Chondrocyte (in vitro differentiated cells): ENCODE measurements at places on chromosomes 5 and 9. TPM values are rescaled to one million over a fixed set of nuclear protein-coding genes. Genes with fewer than 3 reads are reported as not detected.

DNA sequence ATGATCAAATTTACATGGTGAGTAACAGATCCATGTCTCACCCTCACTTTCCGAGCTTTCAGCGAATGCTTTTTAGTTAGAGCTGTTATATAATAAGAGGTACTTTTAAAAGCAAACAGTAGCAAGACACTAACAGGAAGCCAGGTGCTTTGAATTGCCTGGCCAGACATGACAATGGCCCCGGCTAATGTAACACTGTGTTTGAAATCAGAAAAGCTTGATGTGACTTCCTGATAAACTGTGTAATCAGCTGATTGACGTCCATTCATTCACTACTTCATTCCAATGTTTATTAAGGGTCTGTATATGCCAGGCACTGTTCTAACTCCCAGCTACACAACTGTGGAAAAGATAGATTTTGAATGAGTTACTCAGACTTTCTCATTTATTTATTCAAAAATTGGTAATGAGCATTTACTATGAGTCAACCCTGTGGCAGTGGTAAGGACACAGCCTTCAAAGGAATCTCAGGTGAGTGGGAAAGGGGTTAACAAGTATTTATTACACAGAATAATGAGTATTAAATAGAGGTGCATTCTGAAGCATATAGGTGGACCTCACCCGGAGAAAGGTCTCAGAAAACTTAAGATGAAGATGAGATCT is 26.6 kb downstream of the DPYSL3 start:
- DNase-seq = no peak

DNA sequence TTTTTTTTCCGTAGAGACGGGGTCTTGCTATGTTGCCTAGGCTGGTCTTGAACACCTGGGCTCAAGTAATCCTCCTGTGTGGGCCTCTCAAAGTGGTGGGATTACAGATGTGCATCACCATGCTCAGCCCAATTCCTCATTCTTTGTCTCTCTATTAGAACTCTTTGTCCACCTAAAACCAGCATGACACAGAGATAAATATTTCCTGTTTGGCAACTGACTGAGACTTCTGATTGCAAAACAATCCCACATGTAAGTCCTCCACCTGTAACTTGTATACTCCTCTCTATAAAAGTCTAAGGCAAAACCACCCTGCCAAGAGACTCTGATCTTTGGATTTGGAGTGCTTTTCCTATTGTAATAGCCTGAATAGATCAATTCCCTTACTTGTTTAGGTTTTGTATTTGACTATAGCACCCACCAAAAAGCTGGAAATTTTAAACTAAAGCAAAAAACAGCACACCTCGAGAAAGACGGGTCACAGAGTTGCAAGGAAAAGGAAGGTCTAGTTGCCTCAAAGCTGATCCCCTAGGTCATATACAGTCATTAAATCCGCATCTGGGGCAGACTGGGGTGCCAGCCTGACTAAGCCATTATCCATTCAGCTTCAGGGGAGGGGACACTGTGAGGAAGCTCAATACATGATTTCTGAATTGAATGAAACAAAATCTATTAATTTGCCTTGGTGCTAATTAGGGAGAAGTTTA is 13.5 kb upstream of the KIF27 start:
- no peak for DNase-seq

DNA sequence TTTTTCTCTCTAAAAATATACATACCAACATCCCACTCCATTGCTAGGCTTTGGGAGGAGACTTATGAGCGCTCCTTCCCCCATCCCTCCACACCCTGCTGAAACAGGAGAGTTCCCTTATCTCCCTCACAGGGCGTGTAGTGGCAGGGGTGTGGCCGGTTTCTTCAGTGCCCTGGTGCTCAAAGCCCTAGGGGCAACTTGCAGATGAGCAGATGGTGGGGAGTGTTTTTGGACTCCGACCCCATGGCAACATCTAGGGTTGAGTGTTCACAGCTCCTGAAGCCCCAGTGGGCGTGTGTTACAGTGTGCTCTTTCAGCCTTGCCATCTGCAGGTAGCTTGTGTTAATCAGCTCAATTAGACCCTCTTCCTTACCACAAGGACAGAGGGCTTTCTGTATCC is 409.5 kb downstream of the MAT2B start:
- DNase-seq = no peak

ENHO gene
- total RNA-seq = 0.97 to 1.6 TPM (median 1.3 TPM) in 3 replicates

- no peak for DNase-seq
Measured at GRCh38 chr5:142145106-142145900, 36.7 kb downstream of the NDFIP1 start.

GRCh38 chr5:36389245-36389644 is 87.5 kb upstream of the RANBP3L start:
- DNase-seq = no peak

GRCh38 chr9:113920872-113921271 is 44.8 kb downstream of the ZNF618 start:
- no peak for DNase-seq

- no peak for DNase-seq
Measured at GRCh38 chr9:34610434-34611206, 1.3 kb downstream of the RPP25L start.

SOX30 gene
- not detected in 3 replicates for total RNA-seq

AP3B1 gene
- total RNA-seq = 60.3 to 74.5 TPM (median 60.4 TPM) in 3 replicates

- no peak for DNase-seq
Measured at GRCh38 chr5:963310-963672, 45.3 kb upstream of the NKD2 start.

DNA sequence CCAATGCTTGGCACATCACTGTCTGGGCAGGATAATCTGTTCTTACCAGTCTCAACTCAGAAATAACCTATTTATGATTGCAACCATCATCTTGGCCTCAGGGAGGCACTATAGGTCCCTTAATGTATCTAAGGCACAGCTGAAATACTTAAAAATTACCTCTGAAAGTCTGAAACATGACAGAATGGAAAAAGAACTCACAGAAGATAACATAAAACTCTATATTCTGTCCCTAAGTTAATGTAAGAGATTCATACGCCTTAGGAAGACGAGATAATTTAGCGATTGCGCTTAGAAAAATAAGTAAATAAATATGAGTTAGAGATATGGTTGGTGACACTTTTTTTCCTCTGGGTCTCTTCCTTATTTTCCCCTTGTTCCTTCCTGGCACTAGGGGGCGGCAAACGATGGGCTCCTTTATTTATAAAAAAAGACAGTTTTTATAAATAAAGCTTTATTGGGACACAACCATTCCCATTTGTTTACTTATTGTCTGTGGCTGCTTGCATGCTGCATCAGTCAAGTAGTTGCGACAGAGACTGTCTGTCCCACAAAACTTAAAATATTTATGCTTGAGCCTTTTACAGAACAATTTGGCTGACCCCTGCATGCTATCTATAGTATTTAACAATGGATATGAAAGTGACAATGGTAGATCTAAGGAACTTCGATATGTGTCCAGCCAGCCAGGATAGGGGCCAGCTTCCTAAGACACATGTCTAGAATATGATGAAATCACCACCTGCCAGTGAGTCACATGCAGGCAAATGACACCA is 79.6 kb downstream of the PDE4D start:
- DNase-seq = no peak

GRCh38 chr9:130368631-130369103 is 76.1 kb upstream of the ASS1 start:
- DNase-seq = no peak

TBC1D2 gene
- 24.3 to 30.8 TPM (median 24.5 TPM) in 3 replicates for total RNA-seq

- DNase-seq = no peak
Measured at GRCh38 chr5:108878756-108879155, 131.1 kb downstream of the FER start.

DNA sequence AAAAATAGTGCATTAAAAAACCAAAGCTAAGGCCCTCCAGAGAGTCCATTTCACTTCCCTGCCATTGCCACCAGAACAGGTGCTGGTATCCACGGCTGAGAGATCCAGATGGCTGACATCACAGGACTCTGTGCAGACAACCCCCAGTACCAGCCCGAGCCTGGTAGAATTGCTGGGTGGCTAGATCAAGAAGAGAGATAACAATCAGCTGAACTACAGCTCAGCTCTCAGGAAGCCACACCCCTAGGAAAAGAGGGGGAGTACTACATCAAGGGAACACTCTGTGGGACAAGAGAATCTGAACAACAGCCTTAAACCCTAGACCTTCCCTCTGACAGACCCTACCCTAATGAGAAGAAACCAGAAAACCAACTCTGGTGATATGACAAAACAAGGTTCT is 73.8 kb upstream of the SLIT3 start:
- DNase-seq = no peak

DNA sequence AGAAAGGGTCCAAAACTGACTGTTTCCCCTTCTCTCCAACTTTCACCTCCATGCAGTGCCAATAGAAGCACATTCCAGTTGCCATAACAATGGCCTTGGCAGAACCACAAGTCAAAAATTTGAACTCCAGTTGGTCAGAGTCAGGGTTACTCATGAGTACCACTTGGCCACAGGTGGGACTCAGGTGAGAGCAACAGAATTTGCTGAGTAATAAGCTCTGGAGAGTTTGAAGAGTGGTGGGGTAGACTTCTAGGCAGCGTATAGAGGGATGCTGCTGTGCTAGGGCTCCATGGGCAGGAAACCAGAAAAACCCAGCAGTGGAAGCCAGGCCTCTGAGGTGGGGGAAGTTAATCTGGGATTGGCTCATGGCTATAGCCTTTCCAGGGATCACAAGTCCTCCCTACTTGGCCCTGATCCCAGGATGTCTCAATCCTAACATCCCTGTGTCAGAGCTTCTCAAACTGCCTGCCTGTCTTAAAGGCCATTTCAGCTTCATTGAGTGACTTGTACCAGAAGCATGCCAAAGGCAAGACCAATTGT is 30.2 kb downstream of the SNX18 start:
- DNase-seq = no peak

SYK gene
- 0.22 to 0.55 TPM in 2 of 3 replicates, not detected in the other for total RNA-seq

BTNL8 gene
- not detected in 3 replicates for total RNA-seq

ZDHHC11B gene
- 0.17 TPM in 1 of 3 replicates, not detected in the others for total RNA-seq

TSLP gene
- 0.20 TPM in 1 of 3 replicates, not detected in the others for total RNA-seq

DNA sequence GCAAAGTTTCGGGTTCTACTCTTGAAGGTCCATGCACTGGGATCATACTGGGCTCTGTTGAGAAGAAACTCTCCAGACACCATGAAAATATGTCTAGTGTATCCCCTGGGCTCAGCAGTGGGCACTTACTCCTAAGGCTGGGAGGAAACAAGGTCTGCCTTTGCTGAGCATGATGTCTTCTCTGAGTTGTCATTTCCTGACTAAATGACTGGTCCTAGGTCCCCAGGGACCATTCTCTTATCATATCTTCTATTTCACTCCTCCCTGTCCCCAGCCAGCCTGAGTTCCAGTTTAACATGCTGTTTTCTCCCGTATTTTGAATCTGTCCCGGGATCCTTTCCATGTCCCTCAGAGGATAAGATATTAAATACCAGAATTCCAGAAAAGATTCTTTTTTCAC is 225.4 kb downstream of the MTRR start:
- no peak for DNase-seq

DNA sequence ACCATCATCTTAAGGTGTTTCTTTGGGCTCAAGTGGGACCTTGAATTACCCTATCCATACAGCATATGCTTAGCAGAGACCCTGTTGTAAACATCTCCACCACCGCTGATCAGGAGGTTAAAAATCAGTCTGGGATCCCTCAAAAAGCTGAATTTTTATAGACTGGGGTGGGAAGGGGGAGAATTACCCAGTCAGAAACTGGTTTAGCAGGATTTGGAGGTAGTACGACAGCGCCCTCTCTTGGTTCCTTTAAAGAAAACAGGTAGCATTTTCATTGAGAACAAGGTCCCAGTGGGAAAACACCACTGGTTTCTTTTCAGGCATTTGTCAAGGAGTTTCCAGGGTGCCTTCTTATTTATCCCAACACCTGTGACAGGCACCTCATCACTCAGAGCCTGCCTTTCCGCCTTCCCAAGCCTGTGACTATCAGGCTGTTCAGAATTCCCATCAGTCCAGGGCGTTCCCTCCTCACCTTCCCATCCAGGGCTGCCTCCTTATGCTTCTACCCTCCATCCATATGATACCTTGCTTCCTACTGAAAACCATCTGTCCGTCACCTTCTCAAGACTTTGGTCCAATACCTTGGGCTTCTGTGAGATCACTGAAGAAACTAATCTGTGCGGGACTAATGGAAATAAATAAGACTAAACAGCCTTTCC is 203.8 kb upstream of the RAI14 start:
- DNase-seq = no peak

COX7C gene
- 294 to 346 TPM (median 300 TPM) in 3 replicates for total RNA-seq

DNA sequence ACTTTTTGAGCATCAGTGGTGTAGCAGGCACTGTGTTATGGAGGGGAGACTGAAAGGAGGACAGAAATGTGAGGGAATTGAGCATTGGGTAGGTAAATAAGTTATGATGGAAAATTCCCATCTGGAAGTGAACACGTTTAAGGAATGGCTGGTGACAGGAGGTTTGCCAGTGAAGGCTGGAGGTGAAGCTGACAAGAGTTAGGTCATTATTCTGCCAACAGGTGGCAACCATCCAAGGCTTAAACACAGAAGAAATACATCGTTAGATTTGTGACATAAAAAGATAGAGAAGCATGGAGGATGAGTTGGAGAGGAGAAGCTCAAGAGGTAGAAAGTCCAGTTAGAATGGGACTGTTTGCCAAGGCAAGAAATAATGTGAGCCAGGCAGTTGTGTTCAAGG is 455.3 kb upstream of the SGCD start:
- no peak for DNase-seq

SLC6A18 gene
- total RNA-seq = not detected in 3 replicates

DNA sequence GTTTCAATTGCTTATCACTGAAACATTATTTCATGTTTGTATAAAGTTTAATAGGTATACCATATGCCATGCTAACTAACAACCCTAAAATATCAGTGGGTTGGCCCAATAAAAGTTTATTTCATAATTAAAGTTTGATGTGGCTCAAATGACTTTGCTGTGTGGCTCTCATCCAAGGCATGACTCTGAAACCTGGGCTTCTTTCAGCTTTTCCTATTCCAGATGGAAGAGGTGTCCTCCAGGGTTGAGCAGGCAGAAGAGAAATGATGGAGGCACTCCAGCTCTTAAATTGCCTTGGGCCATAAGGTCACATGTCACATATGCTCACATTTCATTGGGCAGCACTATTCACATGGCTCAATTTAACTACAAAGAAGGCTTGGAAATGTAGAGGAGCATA is 101.9 kb downstream of the MACIR start:
- DNase-seq = no peak

RAB3C gene
- total RNA-seq = not detected in 3 replicates

CCNI2 gene
- total RNA-seq = 0.15 TPM in 1 of 3 replicates, not detected in the others

DNA sequence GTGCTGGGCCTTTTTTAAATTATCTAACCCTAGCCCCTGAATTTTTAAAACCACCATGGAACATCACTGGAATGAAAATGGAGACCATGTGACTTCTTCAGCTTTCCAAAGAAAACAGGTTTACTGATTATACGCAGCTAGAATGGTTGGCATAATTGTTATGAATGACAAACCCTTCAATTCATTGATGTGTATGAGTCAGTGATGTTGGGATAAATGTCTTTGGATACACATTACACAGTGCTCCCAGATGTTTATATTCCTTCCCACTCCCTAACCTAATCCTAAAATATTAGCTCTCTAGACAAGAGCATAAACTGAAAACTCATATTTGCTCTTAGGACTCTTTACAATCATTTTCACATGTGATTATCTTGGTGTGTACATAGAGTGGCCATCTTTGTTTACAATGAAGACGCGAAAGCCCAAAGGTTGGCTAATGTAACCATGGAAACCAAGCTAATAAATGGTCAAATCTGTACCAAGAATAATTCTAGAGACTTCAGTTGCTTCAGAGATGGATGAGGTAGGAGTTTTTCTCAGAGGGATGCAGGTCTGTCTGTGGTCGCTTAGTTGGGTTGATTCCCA is 131.2 kb upstream of the HMHB1 start:
- DNase-seq = no peak

ZSWIM6 gene
- total RNA-seq = 20.2 to 20.7 TPM (median 20.3 TPM) in 3 replicates

CDK7 gene
- total RNA-seq = 32.0 to 42.9 TPM (median 40.0 TPM) in 3 replicates
